ENCODE measurements at places on chromosomes 12 and 14.

- no peak for DNase-seq
Measured at GRCh38 chr12:48000878-48001504, 3.3 kb downstream of the COL2A1 start.

GRCh38 chr14:67529947-67530935 lies 2.8 kb upstream of the PLEKHH1 start:
- DNase-seq = no peak

DNA sequence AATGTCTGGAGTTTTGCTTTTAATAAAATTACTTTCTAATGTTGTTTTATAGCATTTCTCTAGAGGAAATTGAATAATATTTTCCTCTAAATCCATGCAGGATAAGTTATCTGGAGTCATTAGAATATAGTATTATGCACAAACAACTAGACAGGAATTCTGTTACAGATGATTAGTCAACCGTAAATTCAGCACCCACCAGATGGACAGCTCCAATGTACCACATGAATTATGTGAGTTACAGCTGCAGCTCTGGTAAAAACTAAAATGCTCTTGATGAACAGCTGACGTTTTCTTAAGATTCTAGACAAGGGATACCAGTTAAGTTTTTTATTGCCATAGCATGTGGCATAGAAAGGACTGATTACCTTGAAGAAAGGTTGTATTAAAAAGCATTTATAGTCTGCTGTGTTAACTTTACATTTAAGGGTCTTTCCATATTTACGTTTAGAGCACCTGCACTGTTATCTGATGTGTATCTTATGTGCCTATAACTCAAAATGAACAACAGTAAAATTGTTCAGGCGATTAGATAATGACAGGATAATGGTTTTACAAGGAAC lies 321.4 kb upstream of the LRFN5 start:
- no peak for DNase-seq

GRCh38 chr12:32049956-32050355 lies 56.7 kb upstream of the BICD1 start:
- DNase-seq = no peak

DNA sequence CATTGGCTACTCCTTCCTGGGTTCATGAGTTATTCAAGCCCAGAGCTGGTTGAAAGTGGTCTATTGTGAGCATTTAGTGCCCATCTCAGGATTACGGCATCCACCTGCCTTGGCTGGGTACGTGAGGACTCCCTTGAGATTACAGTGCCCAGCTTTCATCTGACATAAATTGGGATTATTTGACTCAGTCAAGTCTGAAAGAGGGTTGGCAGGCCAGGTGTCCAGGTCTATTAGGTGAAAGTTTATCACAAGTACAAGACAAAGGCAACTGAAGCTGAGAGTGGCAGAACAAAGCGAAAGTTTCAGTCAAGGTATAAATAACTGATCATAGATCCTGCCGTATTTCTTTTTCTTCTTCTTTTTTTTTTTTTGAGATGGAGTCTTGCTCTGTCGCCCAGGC lies 84.6 kb upstream of the ATF7IP start:
- DNase-seq = no peak

GRCh38 chr12:92452763-92453162 lies 250.0 kb upstream of the PLEKHG7 start:
- DNase-seq = no peak

- no peak for DNase-seq
Measured at GRCh38 chr14:104820669-104821228, 19.8 kb downstream of the ZBTB42 start.

DNA sequence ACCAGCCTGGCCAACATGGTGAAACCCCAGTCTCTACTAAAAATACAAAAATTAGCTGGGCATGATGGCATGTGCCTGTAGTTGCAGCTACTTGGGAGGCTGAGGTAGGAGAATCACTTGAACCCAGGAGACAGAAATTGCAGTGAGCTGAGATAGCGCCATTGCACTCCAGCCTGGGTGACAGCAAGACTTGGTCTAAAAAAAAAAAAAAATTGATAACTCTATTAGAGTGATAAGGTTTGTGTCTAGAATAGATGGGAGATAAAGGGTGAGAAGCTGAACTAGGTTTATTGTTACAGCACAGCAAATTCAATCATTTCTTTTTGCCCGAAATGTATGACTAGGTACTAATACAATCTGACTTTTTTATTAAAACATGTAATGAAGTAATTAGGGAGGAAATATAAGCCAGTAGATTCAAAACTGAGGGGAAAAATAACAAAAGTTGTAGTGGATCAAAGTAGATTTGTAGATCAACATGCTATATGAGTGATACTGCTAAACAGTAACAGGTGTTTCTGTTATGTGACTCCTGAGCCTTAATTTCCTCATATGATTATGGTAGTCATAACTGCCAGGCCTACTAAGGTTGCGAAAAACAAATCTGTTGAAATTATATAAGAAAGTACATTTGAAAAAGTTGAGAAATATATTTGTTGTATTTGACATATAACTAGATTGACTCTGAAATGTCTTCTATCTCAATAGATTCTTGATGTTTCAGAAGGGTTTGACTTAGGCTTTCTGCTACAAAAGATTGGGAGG lies 83.6 kb downstream of the WNK1 start:
- DNase-seq = no peak

DNA sequence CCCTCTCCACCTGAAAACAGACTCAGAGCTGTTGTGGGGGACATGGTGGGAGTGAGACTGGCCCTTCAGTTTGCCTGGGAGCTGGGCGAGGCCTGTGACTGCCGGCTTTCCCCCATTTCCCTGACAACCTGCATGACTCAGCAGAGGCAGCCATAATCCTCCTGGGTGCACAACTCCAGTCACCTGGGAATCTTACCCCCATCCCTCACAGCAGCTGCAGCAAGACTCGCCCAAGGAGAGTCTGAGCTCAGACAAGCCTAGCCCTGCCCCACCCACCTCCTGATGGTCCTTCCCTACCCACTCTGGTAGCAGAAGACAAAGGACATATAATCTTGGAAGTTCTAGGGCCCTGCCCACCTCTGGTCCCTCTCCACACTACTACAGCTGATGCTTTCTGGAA lies 207.3 kb upstream of the ARID2 start:
- DNase-seq = no peak

- no peak for DNase-seq
Measured at GRCh38 chr12:82994117-82994516, 307.4 kb downstream of the TMTC2 start.

DNA sequence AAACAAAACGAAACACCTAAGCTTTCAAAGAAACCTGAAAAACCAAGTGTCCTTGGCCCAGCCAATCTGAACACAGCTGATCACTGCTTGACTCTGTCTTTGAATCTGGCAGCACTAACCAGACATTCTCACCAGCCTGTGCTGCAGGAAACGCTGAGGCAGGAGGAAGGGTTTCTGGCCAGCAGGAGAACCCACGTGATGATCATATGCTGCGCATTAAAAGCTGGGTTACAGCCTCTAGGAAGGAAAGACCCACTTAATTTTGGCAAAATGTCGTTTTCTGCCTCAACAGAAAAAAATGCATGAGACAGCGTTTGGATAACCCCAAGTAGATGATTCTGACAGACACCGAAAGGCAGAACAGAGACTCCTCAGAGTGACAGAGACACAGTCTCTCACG lies 9.8 kb downstream of the APPL2 start:
- DNase-seq = no peak

GRCh38 chr14:39395555-39396254 lies 36.5 kb downstream of the FBXO33 start:
- DNase-seq = no peak

DNA sequence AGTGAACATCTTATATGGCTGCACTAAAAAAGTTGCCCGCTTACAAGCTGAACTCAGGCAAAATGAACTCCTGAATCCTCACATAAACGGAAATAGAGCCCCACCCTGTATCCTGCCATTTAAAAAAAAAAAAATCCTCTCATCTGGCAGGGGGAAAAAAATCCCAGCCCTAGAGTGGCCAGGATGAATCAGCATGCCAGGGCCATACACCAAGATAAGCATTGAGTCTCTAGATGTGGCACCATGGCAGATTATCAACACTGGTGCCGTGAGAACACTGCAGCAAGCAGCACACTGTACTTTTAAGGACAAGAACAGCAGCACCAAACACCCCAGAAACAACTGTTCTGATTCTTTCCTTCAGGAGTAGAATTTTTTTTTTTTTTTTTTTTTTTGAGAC lies 65.5 kb downstream of the RASSF3 start:
- no peak for DNase-seq

- no peak for DNase-seq
Measured at GRCh38 chr12:83801972-83802371, 1110.6 kb downstream of the SLC6A15 start.

GRCh38 chr12:53480491-53481442 lies 18.5 kb downstream of the MAP3K12 start:
- no peak for DNase-seq

GRCh38 chr12:47949441-47950341 lies 13.7 kb upstream of the TMEM106C start:
- DNase-seq = no peak

- DNase-seq = no peak
Measured at GRCh38 chr14:68787092-68787992, 5.5 kb downstream of the ZFP36L1 start.
